ENCODE measurements at places on chromosomes 5 and 9.

GRCh38 chr5:11043881-11044280 lies 282.8 kb upstream of the DAP start:
- DNase-seq, result no peak

DNA sequence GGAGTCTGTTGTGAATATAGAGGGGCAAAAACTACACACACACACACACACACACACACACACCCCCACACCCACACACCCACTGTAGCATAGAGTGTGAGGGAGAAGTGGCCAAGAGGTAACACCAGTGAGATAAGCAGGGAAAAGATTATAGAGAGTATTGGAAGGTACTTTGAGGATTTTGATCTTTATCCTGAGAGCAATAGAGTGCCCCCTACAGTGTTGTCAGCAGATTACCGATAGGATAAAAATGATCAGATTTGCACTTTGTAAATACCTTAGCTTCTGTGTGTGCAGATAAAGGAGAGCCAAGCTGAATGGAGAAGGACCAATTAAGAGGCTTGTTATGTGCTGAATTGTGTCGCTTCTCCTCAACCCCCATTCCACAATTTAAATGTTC lies 32.3 kb downstream of the ERCC6L2 start:
- DNase-seq, result no peak

- DNase-seq, result no peak
Observed at GRCh38 chr5:96324708-96325107, 108.3 kb downstream of the PCSK1 start.

GRCh38 chr5:9284272-9284671 lies 261.6 kb downstream of the SEMA5A start:
- no peak for DNase-seq

DNA sequence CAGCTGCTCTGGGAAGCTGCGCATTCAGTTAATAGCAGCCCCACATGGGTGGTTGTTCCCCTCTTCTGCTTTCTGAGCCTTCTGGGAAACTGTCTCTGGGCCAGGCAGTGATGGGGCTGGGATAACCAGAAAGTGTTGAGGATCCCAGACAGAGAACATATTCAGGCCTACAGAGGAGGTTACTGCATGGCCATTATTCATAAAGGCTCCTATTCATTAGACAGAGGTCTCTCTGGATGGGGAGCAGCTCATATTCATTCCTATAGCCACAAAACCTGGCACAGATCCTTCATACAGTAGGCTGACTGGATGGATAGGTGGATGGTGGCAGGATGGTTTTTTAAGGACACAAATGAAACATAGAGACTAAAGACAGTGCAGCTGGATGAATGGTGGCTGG lies 76.3 kb downstream of the HSPA4 start:
- DNase-seq, result no peak

DNA sequence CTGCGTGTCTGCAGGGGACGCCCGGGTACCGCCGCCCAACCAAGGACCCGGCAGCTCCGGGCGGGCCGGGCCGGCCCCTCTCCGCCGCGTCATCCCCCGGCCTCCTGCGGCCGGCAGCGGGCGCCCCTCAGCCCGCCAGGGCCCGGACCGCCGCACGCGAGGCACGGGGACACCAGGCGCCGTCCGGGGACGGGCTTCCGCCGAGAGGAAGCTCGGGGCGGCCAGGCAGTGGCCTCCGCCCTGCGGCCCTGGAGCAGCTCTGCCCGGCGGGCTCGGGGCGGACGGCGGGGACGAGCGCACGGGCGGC lies 373 bp downstream of the FBXW5 start:
- no peak for DNase-seq

GRCh38 chr5:157471709-157472108 lies 11.7 kb downstream of the NIPAL4 start:
- DNase-seq, result no peak

DNA sequence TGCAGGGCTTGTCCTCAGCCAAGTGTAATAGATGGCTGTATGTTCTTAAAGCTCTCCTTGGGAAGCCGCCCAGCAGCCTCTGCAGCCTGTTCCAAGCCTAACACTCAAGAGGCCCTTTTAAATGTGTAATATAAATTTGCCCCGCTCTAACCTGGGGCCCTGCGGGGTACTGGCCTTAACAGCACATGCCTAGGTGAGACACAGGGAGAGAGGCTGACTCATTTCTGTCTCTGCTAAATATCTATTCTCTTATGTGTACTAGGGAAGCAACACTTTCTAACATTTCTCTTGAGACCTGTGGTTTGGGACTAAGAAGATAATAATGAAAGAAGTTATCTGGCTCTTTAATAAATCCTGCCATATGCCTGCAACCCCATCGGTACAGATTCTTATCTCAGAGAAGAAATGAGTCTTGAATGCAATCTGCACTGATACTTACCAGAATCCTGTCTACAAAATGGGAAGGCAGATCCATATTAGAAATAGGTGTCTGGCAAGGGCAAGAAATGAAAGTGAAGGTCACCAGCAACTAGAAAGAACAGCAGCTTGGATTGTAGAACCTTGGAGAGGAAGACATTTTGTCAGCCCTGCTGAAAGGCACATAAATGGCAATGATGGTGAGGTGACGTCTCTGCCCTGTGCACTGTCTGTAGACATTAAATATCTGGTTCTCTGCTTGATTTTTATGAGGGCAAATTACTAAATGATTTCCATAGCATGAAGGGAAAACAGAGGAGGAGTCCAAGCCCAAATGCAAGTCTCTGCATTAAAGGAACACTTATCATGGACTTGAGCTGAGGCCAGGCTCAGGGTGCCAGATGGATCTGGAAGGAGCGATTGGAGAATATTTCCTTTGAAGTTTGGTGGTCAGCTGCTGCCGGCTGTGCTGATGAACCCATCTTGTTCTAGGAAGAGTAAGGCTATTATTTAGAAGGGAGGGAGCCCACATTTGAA lies 14.5 kb upstream of the TGFBI start:
- DNase-seq, result no peak

GRCh38 chr5:11520241-11520930 lies 383.9 kb downstream of the CTNND2 start:
- DNase-seq, result no peak

GRCh38 chr9:134099123-134099761 lies 31.4 kb upstream of the BRD3 start:
- DNase-seq, result peak; percentile 36

DNA sequence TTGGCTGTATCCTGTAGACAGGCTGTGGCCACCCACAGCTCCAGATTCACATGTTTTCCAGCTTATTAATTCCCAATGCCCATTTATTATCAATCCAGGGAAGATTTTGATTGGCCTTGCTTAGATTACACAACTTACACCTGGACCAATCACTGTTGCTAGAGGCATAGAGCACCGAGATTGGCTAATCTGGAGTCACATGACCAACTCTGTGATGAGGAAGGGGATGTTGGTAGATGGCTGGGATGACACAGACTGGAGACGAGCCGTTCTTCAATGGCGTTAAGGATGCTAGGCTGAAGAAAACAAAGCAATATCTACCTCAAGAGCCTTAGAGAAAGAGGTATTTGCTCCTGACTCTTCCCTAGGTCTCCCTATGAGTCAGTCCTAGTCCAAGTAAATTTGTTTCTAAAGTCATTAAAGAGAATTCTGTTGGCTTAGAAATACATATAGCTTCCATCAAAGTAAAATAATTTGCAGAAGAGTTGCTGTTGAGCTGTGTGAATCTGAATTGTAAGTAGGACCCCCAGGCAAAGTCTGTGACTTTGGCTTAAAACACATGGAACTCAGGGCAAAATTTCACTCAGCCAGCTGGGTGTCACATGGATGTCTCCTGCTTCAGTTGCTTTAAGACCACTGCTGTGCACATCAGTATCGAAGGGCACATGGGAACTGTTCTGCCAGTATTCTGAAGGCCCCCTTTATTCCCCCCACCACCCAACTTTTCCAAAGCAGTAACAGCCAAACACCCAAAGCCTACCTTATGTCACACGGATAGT lies 326.4 kb upstream of the KLF4 start:
- DNase-seq, result no peak

DNA sequence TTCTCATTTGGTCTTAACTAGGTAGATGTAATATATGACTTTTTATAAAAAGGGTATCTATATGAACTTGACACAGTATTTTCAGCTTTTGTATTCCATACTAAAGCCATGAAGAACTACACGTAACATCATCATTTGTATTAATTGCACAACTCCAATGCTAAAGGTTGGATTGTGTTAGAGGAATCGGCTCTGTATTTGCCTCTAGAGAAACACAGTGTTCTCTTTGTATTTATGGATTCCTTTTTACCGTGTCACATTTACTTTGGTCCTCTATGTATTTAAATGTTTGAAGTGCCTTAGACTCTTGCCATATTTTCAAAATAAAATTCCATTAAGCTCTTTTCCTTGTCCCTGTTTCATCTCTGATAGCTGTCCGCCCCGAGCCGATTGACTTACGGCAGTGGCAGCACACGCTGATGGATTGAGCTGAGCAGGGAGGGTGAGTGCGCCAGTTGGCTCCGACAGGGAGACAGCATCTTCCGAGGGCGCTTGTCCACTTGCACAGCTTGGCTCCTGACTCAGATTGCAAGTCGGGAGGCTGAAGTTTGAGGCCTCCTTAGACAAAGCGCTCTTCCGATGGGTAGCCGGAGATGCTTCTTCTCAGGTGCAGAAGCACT lies 95.6 kb upstream of the DMRT1 start:
- DNase-seq, result no peak

DNA sequence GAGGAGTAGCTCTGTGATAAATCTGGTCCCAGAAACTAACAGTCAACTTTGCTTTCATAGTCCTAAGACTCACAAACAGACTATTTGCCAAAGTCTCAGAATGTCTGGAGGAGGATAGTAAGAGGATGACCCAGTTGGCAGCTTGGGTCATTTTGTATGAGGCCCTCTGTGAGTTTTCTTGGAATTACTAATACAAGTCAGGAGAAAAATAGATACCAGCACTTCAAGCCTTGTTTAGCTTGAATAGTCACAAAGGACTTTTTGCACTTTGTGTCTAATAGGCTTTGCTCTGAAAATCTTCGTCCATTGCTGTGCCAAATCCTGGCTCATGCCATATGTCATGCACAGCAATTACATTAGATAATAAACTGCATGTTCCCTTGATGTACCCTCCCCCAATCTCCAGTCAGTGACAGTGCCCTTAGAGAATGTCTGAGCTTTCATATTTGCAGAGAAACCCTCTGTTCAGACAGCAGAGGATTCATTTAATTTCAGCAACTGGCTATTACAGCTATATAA lies 612.8 kb downstream of the CSNK1G3 start:
- DNase-seq, result no peak

DNA sequence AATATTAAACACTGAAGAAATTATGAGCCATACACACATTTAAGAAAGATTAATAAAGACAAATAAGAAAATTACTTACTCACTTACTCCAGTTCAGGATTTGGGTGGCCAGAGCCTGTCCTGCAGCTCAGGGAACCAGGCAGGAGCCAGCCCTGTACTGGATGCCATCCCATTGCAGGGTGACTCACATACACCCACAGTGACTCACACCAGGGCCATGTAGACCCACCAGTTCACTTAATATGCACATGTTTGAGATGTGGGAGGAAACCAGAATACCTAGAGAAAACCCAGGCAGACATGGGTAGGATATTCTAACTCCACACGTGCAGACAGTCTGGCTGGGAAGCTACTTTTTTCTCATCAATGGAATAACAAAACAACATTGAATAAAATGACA lies 49.6 kb upstream of the ADRB2 start:
- no peak for DNase-seq

DNA sequence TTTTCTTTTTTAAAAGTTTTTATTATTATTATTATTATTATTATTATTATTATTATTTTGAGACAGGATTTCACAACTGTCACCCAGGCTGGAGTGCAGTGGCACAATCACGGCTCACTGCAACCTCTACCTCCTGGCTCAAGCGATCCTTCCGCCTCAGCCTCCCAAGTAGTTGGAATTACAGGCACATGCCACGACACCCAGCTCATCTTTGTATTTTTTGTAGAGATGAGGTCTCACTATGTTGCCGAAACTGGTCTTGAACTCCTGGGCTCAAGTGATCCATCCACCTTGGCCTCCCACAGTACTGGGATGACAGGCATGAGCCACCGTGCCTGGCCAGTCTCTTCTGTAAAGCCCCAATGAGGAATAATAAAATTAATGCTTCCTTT lies 31.0 kb upstream of the TXN start:
- DNase-seq, result no peak

- no peak for DNase-seq
Observed at GRCh38 chr5:74631081-74631953, 9.2 kb downstream of the ENC1 start.

- no peak for DNase-seq
Observed at GRCh38 chr5:123659495-123659894, 147.5 kb downstream of the CSNK1G3 start.

- no peak for DNase-seq
Observed at GRCh38 chr9:109476642-109477257, 21.4 kb downstream of the PTPN3 start.

DNA sequence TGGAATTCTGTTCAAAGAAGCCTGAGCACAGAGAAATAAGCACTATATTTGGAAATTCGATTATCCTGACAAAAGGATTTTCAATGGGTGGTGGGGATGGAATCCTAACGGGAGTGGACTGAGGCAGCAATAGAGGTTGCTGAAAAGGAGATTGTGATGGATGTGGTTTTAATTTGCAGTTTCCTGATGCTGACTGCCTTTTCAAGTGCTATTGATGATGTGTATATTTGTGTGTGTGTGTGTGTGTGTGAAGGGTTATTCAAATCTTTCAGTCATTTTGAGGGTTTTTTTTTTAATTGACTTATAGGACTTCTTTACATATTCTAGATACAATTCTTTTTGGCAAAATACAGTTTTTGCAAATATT lies 614.5 kb downstream of the HINT1 start:
- no peak for DNase-seq

GRCh38 chr9:107571148-107571547 lies 81.6 kb upstream of the KLF4 start:
- DNase-seq, result no peak

DNA sequence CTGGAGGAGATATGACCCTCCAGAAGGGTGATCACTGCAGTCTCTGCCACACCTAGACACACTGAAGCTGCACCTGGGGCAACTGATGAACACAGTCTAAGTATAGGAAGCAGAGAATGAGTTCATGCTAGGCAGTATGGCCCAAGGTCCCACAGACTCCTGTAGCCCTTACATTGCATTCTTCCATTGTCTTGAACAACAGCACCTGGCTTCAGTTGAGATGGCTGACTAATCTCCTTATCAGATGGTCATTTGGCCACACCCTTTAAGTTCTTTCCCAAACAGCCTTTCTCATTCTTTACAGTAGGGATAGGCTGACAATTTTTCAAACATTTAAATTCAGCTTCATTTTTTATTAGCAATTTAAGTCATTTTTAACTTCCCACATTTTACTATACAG lies 23.1 kb downstream of the CENPK start:
- no peak for DNase-seq

DNA sequence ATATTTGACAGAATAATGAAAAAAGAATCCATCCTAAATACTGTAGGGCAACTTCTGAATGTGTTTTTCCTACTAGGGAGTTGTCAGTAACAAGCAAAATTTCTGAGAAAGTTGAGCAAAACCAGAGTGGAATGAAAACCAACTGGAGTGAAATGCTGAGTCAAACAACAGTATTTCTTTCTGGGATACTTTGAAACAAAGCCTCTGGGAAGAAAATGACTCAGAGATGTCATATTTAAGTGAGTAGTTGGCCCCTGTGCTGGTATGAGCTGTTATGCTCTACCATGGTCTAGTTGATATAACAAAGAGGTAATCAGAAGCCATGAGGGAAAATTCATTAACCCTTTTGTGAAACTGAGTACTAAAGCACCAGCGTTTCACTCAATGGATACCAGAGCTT lies 372.1 kb upstream of the C9orf72 start:
- no peak for DNase-seq

GRCh38 chr9:114806526-114806900 lies 674 bp upstream of the TNFSF15 start:
- no peak for DNase-seq

GRCh38 chr9:7392148-7392547 lies 407.4 kb downstream of the DMAC1 start:
- DNase-seq, result no peak
